Uterus (tissue), 4 donors: ENCODE measurements at places on chromosomes 4 and X. TPM values are rescaled to one million over a fixed set of nuclear protein-coding genes. Genes with fewer than 3 reads are reported as not detected.

DNA sequence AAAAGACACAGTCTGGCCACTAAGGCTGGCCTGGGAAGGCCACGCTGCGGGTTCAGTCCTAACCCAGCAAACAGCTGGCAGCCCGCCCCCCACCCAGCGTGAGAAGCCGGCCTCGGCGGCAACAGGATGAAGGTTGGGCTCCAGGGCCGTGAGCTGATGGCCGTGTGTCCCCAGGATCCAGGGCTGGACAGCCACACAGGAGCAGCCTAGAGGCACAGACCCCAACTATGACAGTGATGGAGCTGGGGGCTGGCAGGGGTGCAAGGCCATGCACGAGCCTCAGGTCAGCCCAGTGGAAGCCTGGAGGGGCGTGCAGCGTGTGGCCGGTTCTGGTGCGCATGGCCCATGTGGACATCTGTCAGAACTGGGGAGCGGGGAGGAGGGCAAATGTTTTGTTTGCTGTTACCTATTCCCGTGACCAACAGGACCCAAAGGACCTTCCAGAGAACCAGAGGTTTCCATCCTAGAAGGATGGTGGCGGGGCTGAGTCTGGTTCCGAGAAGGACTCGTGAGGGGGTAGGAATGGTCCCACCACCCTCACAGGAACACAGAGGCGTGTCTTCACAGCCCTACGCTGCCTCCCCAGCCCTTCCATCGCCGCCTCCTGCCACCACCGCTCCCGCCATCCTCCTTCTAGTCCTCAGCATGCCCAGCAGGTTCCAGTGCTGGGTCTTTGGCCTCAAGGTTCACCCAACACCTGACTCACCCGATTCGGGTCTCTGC, 46.5 kb downstream of the ZFYVE28 start:
- no peak for DNase-seq

DNA sequence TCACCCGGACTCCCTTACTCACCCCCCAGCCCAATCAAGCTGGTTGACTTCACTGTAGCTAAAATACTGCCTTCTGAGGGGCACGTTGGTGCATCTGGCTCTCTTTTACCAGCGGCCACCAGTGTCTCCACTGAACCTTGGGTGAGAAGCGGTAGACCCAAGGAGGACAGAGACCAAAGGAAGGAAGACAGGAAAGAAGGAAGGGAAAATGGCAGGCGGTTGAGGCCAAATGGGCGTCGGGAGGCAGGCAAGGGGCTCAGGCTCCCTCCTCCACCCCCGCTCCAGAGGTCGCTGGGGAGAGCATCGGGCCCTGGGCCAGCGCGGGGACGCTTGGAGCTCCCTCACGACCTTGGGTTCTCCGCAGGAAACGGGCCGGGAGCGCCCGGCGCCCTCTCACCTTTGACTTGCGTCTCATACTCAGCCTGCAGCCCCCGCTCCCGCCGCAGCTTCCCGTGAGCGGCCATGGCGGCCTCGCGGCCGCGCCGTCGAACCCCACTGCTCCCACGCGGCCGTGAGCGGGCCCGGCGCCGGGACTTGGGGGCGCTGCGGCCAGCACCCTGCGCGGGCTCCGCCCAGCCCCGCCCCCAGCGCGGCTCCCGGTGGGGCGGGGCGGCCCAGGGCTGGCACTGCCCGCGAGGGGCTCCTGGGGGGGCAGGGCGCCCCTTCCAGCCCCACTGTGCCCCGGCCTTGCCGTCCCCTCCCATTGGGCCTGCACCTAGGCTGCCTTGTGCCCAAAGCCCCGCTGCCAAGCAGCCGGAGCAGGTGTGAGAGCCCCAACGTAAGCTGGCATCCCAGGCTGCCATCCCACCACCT, at the start of gene ARHGAP4:
Gene ARHGAP4 (minus strand): TSS at position 526 of the 813 bp plus-strand sequence. CDS start 62 bp downstream, at position 464.
- DNase-seq, result no peak

SPANXB1 gene
- not detected for total RNA-seq

USP27X gene
- 1.3 TPM for total RNA-seq

CLGN gene
- total RNA-seq, result 4.5 TPM

- DNase-seq, result no peak
These were observed 66.6 kb downstream of the METTL14 start for GRCh38 chr4:118751629-118752323.

CDS1 gene
- 0.59 TPM for total RNA-seq

DNA sequence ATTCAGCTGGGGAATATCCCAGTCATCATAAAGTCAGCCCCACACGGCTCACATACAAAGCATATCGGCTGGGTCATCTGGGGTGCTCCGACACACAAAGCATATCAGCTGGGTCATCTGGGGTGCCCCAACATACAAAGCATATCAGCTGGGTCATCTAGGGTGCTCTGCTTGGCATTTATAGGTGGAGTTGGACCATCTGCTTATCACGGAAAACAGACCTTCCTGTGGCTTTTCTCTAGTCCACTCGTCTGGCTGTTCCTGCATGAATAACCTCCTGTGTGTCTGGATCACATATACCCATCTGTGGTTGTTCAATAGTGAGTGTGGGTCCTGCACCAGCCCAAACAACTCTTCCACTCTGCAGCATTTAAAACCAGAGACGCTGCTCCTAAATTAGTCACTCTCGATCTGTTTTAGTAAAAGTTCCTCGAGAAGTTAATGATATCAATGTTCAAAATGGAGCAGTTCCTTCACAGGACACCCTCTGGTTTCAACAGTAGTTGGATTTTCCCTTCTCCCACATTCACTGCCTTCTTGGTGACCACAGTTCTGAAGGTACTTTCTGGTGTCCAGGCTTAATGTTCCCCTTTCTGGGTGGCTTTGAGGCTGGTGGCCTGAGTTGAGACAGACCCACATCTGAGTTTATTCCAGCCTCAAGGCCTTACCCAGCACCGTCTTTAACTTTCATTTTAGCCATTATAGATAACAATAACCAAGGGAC, 70.0 kb upstream of the FRG1 start:
- no peak for DNase-seq

NEUROG2 gene
- not detected for total RNA-seq

- no peak for DNase-seq
These were observed 1.3 kb upstream of the UBL4A start for GRCh38 chrX:154487518-154488290.

DUX4 gene
- not detected for total RNA-seq

- no peak for DNase-seq
These were observed 12.1 kb upstream of the PORCN start for GRCh38 chrX:48496660-48497059.

ERVMER34-1 gene
- 3.0 TPM for total RNA-seq

DNA sequence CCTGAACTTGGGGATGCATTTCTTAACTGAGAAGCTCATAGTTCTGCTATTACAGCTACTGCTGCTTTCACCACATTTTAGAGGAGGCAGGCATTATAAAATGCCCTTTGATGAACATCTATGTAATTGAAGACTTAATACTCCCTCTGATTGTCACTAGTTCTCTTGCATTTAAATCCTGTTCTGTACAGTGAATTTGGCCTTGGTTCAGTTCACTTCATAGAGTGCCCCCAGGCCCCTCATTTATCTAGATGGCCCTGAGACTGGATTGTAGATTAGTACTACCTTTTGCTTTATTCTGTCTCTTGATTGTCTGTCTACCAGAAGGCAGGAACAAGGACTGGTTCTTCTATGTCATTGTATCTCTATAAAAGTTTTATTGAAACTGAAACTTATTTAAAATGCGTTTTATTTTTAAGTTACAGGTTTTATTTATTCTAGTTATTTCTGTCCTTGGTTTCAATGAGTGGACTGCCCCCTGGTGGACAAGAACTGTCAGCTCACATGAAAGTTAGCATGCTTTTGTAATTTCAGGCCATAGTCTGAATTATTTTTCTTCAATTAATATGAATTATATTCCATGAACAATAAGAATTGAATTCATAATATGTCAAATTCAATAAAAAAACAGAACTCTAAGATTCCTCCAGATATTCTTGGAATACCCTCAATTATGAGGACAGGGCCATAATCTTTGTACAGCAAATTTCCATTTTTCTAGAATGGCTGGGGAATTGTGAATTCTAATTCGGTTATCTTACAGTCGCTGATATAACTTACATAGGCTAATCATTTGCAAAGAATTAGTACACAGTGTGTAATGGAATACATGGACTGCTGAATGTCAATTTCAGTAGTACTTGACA, 47.2 kb upstream of the TMEM33 start:
- DNase-seq, result no peak

DNA sequence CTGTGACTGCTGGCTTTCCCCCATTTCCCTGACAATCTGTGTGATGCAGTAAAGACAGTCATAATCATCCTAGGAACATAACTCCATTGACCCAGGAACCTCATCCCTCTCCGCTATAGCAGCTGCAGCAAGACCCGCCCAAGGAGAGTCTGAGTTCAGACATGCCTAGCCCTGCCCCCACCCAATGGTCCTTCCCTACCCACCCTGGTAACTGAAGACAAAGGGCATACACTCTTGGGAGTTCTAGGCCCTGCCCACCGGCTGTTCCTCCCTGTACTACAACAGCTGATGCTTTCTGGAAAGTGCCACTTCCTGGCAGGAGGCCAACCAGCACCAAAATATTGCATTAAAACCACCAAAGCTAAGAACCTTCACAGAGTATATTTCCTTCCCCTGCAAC, 1035.6 kb downstream of the C4orf33 start:
- no peak for DNase-seq

- DNase-seq, result no peak
These were observed 1.8 kb downstream of the ZIC3 start for GRCh38 chrX:137567682-137568232.

- no peak for DNase-seq
These were observed 814 bp upstream of the MMAA start for GRCh38 chr4:145618210-145618931.

DNA sequence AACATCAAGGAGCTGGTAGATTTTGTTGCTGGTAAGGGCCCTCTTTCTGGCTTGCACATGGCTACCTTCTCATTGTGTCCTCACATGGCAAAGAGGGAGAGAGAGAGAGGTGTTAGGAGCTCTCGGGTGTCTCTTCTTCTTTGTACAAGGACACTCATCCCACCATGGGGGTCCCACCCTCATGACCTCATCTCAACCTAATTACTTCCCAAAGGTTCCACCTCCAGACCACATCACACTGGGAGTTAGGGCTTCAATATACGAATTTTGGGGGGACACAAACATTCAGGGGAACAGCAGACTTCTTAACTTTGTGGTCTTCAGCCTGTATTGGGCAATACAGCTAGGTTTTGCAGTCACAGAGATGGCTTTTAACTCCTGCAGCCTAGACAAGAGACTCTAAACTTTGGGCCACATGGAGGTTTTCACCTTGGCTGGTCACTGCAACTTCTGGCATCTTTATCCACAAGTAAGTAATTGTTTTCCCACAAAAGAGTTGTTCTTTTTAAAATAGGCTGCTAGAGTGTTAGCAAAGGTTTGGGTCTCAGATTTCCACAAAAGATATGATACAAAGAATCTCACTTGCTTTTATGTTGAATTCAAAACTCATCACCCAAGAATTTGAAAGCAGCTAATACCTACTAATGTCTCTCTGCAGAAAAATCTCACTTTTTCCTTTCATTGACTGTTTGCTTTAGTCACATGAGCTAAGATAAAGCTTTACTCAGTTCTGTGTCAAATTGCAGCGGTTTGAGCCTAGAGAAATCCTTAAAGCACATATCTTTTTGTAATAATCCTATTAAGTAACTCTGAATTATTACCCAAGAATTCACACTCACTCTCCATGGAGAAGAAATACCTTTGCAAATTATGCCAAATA, 39.6 kb upstream of the BBS12 start:
- DNase-seq, result no peak
